ENCODE measurements at places on chromosomes 3 and 15.

DNA sequence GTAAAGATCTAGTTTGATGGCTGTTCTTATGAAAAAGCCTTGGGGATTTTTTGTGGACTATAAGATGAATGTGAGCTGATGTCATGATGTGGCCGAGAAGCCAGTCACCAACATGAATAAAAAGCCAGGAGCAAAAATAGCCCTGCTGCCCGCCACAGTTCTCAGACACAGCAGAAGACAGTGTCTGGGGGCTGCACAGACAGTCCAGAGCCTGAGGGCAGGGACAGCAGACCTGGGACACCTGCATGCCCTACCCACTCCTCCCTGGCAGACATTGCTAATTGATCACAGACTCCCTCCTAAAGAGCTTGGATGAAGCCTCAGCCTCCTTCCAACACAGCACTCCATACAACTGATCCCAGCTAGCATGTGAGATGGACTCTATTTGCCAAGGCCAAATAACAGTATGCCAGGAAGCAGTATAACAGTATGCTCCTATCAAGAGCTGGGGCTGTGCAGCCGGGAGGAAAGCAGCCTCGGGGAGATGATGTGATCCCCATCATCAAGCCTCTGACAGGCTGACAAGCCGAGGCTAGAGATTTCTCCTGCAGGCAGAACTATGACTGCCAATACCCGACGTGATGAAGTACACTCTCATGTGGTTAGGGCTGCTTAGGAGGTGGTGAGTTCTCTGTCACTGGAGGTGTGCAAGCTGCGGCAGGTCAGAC, 105.4 kb upstream of the RPL32 start:
- DNase-seq: no peak

DNA sequence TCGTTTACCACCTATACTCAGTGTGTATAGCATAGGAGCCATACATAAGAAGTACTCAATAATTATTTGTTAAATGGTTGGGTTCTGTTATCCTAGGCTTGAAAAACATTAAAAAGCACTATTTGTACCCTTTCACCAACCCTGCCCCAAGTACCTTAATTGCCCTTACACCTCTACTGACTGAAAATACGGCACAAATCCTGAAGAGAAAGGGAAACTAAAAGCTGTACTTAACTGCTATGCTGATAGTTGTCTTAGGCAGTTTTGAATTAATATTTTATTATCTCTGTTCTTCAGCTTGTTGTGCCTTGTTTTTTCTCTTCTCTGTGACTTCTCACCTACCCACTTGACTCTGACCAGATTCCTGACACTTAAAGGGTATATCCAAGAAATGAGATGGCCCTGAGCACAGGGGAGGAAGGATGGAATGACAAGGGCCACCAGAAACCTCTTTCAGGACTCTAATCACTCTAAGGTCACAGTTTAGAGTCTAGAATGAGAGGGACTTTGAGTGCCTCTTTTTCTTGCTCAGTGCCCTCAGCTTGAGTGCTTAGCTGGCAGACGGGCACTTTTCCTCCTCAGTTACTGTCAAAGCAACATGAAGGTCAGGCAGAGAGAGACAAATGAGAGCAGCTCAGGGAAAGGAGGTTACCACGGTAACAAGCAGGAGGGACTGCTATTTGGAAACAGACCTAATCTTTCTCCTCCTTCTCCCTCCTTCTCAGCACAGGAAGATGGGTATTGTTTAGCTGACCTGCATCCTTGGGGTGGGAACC, 136.5 kb downstream of the ZNF609 start:
- DNase-seq: peak; percentile 16

GRCh38 chr3:81760215-81760614, 1.2 kb downstream of the GBE1 start:
- DNase-seq: no peak

DNA sequence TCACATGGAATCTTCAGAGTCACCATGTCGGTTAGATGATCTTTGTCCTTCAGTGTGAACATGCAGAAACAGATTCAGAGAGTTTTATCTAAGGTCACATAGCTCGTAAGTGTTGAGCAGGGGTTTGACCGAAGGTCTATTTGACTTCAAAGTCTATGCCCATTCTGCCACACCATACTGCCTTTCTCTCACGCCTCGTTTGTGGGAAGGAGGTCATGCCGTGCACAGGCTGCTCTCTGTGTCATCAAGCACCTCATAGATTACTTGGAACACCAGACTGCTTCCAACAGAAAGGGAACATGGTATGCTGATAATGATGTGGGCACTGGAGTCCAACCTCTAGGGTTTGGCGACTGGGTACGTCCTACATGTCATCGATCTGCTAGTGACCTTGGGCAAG, 128.8 kb downstream of the SV2B start:
- DNase-seq: no peak

DNA sequence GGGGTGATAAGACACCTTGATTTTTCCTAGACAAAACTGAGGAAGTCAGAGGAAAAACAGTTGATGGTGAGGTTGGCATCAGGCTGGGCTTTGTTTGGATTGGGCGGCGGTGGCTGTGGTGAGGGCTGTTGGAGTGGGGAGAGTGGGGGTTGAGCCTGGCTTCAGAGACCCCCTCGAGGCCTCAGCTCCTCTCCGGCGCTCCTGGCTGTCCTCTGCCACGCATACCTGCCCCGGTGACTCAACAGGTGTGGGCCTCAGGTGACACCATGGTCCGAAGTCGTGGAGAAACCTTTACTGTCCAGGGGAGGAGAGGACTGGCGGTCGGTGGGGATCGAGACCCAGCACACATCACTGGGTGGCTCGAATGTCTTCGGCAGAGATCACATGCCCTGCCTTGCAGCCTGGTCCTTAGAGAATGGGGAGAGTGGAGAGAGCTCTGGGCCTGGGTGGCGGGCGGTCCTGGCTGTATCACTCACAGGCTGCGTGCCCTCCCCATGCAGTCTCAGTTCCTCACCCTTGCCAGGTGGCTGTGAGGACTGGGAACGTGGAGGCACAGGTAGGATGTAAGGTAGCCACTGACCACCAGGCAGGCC, 2.6 kb downstream of the APBA2 start:
- no peak for DNase-seq
